ENCODE measurements at places on chromosomes 4 and X. TPM values are rescaled to one million over a fixed set of nuclear protein-coding genes. Genes with fewer than 3 reads are reported as not detected.

Gene ELF2
- total RNA-seq = 28.7 TPM

Gene OTC
- total RNA-seq = not detected

Gene USP9X
- total RNA-seq = 207 TPM

Gene GUCY1B1
- total RNA-seq = 1.4 TPM

Gene KCND1
- 0.93 TPM for total RNA-seq

Gene SRPK3
- under 0.01 TPM for total RNA-seq

Gene MTM1
- 20.1 TPM for total RNA-seq

Gene SHISA3
- not detected for total RNA-seq

Gene NPY1R
- total RNA-seq = under 0.01 TPM

Gene ARR3
- total RNA-seq = not detected

Gene NWD2
- 0.07 TPM for total RNA-seq

Gene JCHAIN
- not detected for total RNA-seq

Gene RNF150
- total RNA-seq = 0.36 TPM

Gene PRR32
- not detected for total RNA-seq

Gene GPC3
- 1.9 TPM for total RNA-seq

Gene SLITRK2
- not detected for total RNA-seq

All from nasal cavity respiratory epithelium epithelial cell of viscerocranial mucosa (primary cell).